ENCODE measurements at places on chromosomes 4 and X.

GRCh38 chr4:90220459-90220858 is 93.3 kb downstream of the CCSER1 start:
- no peak for DNase-seq

GRCh38 chr4:38091636-38092035 is 131.4 kb downstream of the PTTG2 start:
- DNase-seq = no peak

GRCh38 chr4:26885912-26886274 is 25.3 kb downstream of the STIM2 start:
- DNase-seq = no peak

DNA sequence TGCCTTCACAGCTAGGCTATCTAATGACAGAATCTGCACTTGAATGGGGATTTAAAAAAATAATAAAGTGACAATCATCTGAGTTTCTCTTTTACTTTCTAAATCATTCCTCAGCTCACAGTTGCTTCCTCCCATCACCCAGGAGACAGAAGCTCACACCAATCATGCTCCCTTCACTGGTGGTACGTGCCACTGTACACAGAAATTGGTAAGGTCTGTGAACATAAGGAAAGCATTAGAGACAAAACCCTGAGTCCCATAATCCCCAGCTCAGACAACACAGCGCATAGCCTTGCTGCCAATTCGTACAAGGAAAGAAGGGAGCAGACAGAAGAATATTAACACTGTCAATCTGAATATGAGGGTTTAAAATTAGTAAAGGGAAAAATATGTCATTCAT is 133.1 kb downstream of the IDS start:
- DNase-seq = no peak

GRCh38 chr4:86928400-86929255 is 6.2 kb upstream of the AFF1 start:
- DNase-seq = no peak

GRCh38 chr4:106409901-106410889 is 41.6 kb upstream of the GIMD1 start:
- no peak for DNase-seq

DNA sequence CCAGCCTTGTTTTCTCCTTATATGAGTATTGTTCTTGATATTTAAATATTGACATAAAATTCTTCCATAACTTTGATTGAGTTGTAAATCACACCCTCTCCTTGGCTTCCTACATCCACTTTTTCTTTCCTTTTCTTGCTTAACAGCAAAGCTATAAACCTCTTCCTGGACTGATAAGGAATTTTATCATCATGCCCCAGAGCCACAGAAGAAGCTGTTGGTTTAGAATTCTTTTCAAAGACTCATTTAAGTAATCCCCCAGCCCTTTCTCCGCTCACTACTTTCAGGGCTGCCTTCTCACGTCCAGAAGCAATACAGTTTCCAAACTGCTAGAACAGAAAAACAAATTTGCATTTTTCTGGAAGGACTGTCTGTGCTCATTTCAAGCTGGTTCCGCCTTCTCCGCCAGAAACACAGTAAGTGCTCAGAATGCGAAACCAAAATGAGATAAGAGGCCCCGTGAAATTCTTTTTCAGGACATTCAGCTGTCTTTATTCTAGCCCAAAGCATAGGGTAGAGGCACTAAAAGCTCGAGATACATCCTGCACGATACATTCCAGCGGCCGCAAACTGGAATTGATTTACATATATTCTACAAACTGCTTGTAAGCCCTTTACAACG is 849 bp downstream of the MID1 start:
- no peak for DNase-seq

- no peak for DNase-seq
Measured at GRCh38 chr4:182246401-182247205, 3.4 kb downstream of the TENM3 start.

DNA sequence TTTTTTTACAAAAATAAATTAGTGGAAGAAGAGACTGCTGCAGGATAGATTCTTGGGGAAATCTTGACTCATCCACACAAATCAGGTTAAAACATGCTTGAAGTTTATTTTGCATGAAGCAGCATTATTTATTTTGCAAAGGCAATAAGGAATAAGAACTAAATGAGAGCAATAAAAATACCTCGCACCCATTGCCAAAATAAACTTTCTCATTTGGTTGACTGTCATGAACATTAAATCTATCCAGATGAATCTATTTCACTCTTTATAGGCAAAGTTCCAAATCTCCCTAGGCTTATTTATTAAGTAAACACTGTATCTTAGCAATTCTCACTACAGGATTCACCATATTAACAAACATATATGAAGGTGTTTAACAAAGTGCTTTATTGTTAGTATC is 58.9 kb downstream of the HOPX start:
- no peak for DNase-seq

GRCh38 chr4:6913350-6913905 is 3.8 kb downstream of the TBC1D14 start:
- DNase-seq = no peak

DNA sequence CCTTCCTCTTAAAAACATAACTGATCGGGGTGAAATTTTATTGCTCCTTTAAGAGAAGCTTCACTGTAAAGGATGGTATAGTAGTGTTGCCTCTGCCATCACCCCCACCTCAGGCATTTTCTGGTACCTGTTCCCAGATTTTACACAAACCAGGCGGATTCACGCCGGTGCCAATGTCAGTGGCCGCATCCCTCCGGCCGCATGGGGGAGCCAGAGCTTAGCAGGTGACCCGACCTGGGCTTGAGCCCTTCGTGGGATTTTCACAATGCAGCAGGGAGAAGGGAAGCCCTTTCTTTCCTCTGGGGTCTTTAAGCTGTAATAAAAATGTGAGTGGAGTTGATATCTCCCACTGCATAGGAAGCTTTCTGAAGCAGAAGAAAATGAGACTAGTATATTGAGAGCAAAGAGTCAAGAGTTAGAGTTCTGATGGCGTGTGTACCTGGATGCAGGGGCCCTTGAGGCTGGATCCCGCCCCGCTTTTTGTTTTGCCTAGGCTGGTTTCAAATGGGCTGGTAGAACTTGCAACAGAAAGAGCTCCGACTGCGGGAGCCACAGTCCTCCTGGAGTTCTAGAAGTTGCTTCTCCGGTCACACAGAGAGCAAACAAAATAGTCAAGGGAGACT is 59.4 kb downstream of the POLR2B start:
- DNase-seq = peak; percentile 81

DNA sequence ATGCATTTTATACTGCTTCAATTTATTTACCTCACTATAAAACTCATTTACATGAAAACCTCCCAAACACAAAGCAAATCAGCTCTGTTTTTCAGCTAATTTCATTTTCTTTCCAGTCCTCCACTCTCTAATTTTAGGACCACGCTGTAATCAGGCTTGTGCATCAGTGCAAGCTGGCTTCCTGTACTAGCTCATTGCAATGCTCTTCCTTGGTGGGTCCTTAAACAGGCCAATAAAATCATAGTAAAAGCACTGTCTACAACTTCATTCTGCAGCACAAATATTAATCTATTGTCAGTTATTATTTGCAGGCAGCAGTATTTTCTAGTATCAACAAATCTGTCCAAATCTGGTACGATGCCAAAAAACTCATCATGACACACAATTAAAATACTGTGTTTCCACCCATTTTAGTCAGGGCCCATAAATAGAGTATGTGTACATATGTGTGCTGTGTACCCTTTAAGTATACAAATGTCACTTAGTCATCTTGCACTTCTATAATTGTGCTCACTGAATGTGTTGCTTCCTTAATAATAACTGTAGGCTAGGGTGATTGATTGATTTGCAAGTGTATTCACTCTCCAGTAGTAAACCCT is 178.2 kb upstream of the HCCS start:
- DNase-seq = no peak

DNA sequence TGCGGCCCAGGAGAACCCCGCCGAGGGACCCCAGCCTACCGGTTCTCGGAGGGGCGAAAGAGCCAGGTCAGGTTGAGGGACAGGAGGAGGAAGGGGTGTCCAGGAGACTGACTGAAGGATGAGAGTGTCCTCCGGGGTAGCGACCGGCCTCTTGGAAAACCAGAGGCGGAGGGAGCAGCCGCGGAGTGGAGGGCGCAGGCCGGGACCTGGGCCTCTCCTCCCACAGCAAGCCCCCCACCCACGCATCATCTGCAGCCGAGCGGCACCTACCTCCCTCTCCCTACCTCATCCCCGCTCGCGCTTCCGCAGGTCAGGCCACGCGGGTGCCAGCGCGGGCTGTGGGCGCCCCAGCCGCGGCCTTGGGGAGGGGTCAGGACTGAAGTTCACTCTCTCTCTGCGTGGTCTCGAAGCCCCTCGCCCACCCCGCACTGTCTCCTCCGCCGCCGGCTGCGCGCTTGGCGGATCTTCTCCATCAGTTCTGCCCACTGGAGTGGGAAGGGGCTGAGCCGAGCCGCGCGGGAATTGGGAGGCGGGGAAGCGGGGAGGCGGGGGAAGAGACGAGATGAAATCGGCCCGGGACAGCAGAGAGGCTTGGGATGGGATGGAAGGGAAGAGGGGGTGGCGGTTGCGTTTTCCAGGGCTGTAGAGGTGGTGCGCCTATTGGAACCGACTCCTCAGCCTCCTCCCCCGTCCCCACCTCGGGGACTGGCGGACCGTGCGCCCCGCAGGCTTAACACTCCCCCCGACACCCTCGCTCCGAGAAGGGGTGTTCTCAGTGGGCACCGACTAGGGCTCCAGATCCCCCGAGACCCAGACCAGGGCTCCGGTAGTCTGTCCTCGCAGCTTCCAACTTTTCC is 1.8 kb downstream of the NLGN4X start:
- peak; percentile 74 for DNase-seq

GRCh38 chrX:45154462-45154861 is 46.2 kb downstream of the DIPK2B start:
- DNase-seq = no peak

- no peak for DNase-seq
Measured at GRCh38 chr4:150033901-150034300, 44.3 kb upstream of the DCLK2 start.

GRCh38 chrX:65596270-65597034 is 61.9 kb upstream of the LAS1L start:
- no peak for DNase-seq

DNA sequence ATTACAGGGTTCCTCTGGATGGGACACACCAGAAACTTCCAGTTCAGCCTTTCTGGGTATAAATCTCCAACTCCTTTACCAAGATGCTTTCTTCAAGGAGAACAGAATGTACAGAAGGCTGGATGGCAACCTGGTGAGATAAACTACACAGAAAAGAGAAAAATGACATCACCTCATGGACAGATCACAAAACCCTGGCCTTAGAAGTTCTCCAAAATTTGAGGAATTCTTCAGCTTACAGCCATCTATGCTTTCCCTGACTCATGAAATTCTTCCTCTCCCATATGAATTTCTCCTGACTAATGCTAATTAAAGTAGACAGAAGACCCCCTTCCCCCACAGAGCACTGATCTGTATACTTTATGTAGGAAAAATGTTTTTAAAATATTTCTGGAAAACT is 345.4 kb downstream of the STIM2 start:
- DNase-seq = no peak

DNA sequence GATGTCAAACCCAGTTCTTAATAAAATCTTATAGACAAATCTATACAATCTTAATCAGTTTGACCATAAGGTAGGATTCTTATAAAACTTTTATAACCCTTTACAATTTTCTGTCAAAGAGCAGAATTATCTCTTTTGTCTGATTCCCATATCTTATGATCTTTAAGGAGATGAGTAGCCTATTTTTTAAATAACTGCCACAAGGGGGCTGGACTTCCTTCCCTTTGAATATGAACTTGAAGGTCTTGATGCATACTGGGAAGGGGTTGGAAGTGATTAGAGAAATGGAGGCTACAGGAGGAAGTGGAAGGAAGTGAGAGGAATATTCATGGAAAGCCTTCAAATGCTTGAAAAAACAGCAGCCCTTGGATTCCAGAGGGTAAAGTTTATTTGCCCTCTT is 111.1 kb downstream of the APOOL start:
- no peak for DNase-seq

DNA sequence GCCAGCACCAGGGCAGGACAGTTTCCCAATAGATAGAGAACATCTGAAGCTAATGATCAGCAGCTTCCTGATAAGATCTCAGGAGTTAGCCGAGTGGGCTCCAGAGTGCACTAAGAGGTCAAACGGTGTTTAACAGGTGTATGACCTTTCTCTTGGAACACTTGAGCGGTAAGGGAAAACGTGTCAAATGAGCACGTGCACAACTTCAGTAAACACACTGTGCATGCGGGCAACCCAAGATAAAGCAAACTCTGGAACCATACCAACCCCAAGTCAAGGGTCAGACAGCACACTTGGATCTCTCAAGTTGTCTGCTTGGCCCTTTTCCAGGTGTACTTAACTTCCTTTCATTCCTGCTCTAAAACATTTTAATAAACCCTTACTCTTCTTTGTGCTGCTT is 1941.5 kb upstream of the PCDH10 start:
- DNase-seq = no peak

DNA sequence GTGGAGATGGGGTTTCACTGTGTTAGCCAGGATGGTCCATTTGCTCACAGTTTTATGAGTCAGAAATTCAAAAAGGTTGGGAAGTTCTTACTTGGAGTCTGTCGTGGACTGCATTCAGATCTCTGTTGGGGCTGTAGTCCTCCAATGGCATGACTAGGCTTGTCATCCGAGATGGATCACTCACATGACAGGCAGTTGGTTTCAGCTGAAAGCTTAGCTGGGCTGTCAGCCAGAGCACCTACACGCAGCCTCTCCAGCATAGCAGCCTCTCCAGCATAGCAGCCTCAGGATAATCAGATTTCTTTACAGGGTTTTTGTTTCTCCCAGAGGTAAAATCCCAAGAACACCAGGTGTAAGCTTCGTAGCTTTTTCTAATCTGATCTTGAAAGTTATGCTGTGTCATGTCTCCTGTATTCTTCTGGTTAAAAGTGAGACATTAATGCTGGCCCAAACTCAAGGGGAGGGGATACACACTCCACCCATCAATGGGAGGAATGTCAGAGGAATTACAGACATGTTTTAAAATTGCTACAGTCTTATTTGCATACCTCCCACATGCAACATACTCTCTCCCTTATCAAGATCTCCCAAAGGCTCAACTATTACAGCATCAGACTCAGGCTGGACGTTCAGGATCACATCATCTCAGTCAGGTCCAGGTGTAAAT is 31.6 kb upstream of the SOD3 start:
- no peak for DNase-seq

DNA sequence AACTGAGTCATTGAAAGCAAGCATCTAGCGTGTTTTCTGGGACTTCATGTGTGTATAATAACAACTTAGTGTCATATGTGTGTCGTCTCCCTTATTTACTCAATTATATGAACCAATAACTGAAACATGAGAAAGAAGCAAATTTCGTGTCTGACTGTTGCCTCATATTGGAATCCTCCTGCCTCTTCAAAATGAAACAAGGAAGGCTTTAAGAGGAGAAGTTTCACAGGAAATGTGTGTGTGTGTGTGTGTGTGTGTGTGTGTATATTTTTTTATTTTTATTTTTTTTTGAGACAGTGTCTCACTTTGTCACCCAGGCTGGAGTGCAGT is 145.8 kb upstream of the SFRP2 start:
- DNase-seq = no peak

DNA sequence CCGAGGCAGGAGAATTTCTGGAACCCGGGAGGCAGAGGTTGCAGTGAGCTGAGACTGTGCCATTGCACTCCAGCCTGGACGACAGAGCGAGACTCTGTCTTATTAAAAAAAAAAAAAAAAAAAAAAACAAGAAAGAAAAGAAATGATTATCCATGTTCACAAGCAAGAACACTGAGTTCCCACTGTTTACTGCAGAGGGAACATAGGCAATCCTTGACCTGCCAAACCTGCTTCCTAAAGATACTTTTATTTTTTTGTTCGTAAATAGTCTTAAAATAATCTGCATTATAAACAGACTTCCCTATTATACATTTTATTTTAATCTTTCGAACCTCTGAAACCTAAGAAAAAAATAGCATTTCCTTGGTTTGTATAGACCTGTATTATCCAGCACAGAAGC is 50.6 kb upstream of the TBC1D14 start:
- DNase-seq = no peak

Data from nephron progenitor cell (in vitro differentiated cells).